ENCODE measurements at places on chromosomes 5 and 9.

DNA sequence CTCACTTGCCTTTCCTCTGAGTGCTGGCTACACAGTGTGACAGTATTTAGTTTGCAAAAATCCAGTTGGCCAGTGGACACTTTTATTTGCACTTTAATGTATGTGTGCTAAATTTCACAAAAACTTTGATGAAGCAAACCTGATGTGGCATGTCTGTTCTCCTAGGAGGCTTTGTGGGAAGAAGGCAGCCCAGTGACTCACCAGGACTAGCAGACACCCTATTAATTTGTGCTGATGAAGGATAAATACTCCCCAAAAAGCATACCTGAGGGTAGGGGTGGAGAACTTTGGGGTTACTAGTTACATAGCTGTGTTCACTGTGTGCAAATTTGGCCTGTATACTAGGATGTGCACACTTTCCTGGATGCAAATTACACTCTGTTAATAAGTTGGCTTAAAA lies 39.3 kb upstream of the IPPK start:
- no peak for DNase-seq

DNA sequence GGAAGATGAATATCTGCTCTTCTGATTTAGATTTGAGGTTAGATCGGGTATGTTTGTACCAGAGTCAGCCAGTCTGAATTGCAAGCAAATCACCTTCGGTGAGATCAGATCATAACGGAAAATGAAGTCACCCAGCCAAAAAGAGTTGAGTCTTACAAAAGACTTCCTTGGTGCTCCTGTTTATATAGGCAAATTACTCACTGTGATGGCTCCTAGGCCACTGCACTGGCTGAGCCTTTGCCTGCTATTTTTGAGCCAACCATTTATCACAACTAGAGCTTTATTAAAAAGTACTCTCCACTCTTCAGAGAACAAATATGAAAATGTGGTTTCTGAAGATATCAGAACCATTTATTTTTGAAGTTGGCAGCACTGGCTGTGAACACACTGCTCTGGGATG lies 277.7 kb upstream of the PCSK5 start:
- DNase-seq: no peak

DNA sequence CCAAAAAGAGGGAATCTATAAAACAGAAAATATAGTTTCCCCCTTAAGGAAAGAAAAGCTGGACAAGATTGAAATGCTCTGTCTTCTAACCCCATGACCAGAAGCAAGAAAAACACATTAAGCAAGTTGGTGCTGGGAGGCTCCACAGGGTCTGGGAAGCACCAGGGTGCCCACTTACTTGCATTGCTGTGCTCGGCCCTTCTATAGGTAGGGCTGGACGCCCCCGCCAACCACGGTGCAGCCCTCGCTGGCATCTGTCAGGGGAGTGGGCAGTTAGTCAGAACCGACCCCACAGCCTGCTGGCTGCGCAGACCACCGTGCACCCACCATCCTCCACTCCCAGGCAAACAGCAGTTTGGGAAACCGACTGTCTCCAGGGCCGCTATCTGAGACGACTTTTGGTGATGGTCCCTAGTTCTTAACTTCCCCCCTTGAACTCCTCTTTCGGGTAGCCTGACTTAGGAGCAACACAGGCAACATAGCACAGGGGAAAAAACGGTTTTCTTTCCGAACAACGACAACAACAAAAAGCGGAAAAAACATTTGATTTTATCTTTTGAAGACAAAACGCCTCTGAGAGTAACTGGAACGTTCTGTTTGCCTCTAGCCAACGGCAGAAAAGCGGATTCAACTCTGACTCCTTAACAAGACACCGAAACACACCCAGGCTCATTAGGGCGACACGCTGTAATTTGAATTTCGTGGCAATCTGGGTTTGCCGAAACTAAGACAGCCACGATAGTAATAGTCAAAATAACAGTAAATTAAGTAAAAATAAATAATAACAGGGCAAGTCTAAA lies 3.9 kb downstream of the IRX2 start:
- no peak for DNase-seq

DNA sequence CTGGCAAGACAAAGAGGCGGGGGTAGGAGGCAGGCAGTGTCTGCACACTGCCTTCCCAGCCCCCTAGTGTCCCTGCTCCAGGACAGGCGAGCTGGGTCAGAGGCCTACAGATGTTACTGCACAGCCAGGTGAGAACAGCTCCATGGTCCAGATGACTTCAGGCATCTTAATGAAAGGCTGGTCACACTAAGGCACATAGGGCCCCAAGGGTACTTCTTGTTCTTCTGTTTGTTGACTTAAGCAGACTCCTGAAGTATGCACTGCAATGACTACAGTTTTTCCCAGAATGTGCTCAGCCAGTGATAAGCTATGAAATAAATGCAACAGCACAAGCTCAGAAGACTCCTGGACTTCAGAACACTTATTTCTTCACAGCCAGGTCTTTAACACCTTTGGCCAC lies 27.4 kb downstream of the ATPSCKMT start:
- no peak for DNase-seq

GRCh38 chr9:99735041-99735440 lies 86.6 kb upstream of the NR4A3 start:
- DNase-seq: no peak

DNA sequence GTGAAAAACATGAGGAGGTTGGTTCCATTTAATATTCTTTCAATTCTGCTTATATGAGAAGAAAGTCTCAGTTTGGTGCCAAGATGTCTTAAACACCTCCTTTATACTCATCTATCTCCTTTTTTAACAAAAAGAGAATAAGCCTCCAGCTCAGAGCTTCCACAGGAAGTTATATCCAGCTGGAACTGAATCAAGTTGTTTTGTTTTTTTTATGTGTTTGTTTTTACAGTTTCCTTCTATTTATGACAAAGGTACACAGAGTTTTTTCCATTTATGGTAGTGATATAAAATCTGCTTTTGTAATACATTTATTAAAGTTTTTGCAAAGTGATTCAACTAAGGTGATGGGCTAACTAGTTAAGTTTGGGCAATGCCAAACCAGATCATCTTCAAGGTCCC lies 10.4 kb downstream of the SPARC start:
- no peak for DNase-seq

- DNase-seq: no peak
Observed at GRCh38 chr5:80103371-80103770, 68.2 kb downstream of the THBS4 start.

DNA sequence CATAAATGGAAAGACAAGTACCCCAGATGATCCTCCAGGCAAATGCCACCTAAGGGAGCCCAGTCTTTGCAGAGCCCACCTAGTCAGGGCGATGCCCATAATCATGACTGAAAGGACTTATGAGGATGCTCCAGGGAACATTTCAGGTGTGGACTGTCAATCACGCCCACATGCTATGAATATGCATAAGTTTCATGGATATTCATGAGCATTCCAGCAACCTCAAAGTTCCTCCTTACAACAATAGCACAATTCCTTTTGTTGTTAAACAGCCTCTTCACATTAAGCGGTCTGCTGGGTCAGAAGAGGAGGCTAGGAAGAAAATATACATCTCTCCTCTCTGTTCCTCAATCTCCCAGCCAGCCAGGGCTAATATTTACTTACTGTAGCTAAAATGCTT lies 161.6 kb downstream of the C5orf15 start:
- no peak for DNase-seq

GRCh38 chr5:137078171-137078665 lies 420.9 kb downstream of the SPOCK1 start:
- DNase-seq: no peak

GRCh38 chr9:99162759-99163364 lies 57.9 kb downstream of the TGFBR1 start:
- DNase-seq: no peak

DNA sequence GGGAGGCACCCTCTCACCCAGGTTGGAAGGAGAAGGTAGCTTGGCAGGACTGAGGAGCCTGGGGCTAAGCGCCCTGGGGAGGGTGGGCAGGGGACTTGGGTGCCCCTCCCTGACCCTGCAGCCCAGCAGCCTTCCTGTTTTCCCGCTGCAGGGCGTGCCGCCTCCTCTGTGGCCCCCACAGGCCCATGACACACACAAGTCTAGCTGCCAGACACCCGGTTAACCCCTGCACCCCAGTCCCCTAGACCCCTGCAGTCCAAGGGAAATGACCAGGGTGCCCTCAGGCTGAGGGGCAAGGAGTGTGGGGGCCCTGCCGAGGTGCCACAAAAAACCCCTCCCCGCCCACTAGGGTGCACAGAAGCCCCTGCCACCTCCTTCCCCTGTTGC lies 33.0 kb downstream of the GOLGA2 start:
- DNase-seq: no peak

GRCh38 chr5:171907725-171908343 lies 98.6 kb downstream of the FBXW11 start:
- no peak for DNase-seq

DNA sequence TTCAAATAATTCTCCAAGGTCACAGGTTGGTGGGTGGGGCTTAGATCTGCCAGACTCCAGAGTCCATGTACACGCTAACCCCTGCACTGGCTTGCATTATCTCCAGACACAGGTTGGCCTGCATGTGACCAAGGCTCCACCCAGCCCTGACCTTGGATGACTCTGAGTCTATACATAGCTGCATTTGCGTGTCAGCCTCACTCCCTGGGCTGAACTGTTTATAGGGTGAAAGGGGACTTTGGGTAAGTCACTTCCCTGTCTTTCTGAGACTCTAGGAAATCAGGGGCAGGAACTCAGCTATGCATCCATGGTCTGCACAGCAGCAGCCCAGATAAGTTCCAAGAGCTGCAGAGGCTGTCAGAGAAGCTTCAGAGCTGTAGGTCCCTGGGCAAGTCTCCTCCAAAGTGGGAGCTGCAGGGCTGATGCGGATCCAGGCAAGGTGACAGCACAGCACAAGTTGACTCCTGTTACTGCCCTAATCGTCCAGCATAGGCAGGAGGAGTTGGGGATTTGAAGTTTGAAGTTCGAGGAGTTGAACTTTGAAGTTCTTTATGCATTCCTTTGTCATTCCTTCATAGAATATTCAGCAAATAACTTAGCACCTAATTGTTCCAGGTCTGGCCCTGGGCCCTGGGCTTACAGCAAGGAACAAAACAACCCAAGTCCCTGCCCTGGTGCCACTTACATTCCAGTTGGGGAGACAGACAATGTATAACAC lies 53.4 kb downstream of the SLC22A5 start:
- no peak for DNase-seq

DNA sequence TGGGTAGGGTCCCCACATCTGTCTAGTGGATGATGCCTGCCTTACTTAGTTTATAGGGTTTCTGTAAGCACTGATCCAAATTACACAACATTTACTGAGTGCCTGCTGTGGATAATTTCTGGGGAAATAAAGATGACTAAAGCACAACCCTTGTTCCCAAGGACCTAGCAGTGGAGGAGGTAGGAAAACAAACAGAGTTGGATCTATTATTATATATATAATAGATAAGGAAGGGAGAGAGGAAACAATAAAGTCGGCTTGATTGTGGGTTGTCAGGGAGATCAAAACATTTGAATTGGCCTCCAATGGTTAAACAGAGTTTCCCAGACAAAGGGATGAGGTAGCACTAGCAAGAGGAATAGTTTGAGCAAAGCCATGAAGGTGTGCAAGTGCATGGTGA lies 14.0 kb downstream of the IL33 start:
- DNase-seq: no peak

GRCh38 chr5:58452566-58453258 lies 7.2 kb downstream of the PLK2 start:
- no peak for DNase-seq

- DNase-seq: peak; percentile 82
Observed at GRCh38 chr5:50440651-50441492, at the start of gene EMB. EMB (minus strand) TSS chr5:50441288; CDS start chr5:50441151, 137 bp downstream.

DNA sequence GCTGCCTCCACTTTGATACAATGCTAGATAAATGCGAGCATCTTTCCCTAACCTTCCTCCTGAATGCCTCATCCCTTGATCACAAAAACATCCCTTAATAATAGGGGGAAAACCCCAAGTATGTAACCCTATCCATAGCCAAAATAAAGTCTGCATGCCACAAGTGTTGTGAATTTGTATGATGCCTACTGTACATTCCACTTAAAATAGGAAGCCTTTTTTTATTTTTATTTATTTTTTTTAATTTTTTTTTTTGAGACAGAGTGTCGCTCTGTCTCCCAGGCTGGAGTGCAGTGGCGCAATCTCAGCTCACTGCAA lies 207.0 kb downstream of the AOPEP start:
- no peak for DNase-seq

GRCh38 chr9:88559661-88560060 lies 24.7 kb downstream of the NXNL2 start:
- DNase-seq: no peak

- no peak for DNase-seq
Observed at GRCh38 chr5:160382346-160382745, 11.9 kb upstream of the C1QTNF2 start.

- peak; percentile 32 for DNase-seq
Observed at GRCh38 chr9:33921967-33922895, 105.3 kb downstream of the UBE2R2 start.

DNA sequence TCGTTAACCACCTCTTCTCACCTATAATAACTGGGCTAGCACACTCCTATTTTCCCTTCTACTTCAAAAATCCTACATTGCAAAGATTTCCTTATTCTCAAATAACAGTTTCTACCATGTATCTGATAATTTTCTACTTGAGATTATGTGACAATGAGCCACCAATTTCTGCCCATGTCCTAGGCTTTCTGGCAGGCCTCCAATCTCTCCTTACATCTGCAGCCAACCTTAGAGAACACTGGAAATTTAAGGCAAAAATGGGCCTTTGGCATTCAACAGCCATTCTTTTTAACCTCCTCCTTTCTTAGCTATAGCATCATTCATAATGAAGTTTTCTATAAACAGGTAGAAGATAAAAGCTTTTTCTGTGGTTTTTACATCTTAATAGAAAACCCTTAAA lies 225.1 kb downstream of the ARRDC3 start:
- DNase-seq: no peak

GRCh38 chr5:156331845-156332244 lies 4.9 kb downstream of the SGCD start:
- no peak for DNase-seq

DNA sequence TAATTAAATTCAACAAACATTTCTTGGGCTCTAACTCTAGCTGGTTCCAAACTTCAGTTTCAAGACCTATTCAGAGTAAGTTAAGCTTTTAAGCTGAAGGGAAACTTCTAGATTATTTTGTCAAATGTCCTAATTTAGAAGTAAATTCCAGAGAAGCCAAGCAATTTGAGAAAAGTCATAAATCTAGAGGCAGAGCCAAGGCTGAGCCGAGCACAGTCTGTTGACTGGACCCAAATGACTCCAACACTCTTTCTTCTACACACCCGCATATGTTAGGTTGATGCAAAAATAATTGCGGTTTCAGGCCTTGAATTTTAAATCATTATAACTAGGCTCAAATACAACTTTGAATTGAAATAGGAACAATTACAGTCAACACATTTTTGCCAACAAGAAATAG lies 319.7 kb downstream of the NFIB start:
- DNase-seq: no peak

- DNase-seq: no peak
Observed at GRCh38 chr5:119284031-119284430, 71.8 kb upstream of the TNFAIP8 start.

DNA sequence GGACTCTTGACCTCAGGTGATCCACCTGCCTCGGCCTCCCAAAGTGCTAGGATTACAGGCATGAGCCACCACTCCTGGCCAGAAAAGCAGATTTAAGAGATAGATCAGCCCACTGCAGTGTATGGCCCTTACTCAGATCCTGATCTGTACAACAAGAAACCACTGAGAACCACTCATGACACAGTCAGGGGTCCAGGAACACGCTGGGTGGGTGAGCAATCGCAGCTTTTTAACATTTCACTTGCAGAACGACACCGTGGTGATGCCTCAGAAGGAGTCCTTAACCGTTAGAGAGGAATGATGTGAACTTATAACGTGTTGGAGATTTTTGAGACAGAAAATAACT lies 45.3 kb upstream of the NSMF start:
- no peak for DNase-seq

GRCh38 chr9:115599898-115600297 lies 481.9 kb upstream of the TNC start:
- DNase-seq: no peak

GRCh38 chr9:134937164-134937555 lies 19.4 kb upstream of the FCN1 start:
- no peak for DNase-seq

Data from activated T-cell treated with anti-CD3 and anti-CD28 coated beads, Interleukin-2, amount 50 U/mL, for 1 hour (primary cell).